ENCODE measurements at places on chromosomes 1 and 21. TPM values are rescaled to one million over a fixed set of nuclear protein-coding genes. Genes with fewer than 3 reads are reported as not detected.

Gene KIAA0319L
- total RNA-seq = 60.0 TPM

Gene PCAT6
- 2.2 TPM for total RNA-seq

Gene RBP7
- total RNA-seq = 28.9 TPM

Gene CALML6
- 1.5 TPM for total RNA-seq

Gene FMO5
- 0.57 TPM for total RNA-seq

Gene TAL1
- total RNA-seq = 0.05 TPM

Gene IL19
- total RNA-seq = not detected

Gene ELF3
- 126 TPM for total RNA-seq

Gene LCE1C
- not detected for total RNA-seq

Gene ZSCAN20
- 6.9 TPM for total RNA-seq
